WERI-Rb-1 (cell line): ENCODE measurements at places on chromosomes 3 and 15.

GRCh38 chr3:118948146-118948545 lies 86.5 kb downstream of the IGSF11 start:
- DNase-seq: no peak

DNA sequence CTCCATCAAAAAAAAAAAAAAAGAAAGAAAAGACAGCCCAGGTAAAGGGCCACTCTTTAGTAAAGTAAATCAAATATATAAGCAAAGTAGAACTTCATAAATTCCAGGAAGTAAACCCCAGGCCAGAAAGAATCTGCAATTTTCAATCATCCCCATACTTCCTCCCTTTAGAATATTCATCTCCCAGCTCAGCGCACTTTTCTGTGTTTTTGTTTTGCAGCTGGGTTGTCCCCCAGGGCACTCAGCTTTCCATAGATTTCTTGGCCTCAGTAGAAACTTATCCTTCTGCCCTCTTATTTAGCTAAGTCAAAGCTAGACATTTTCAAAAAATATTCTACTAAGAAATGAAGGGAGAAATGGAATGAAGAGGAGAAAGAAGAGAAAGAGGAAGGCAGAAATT lies 24.0 kb upstream of the SPRED1 start:
- DNase-seq: no peak

GRCh38 chr3:69385723-69386555 lies at the start of gene FRMD4B:
FRMD4B (minus strand) TSS chr3:69386088; CDS start chr3:69385989, 99 bp downstream.
- peak; percentile 68 for DNase-seq

DNA sequence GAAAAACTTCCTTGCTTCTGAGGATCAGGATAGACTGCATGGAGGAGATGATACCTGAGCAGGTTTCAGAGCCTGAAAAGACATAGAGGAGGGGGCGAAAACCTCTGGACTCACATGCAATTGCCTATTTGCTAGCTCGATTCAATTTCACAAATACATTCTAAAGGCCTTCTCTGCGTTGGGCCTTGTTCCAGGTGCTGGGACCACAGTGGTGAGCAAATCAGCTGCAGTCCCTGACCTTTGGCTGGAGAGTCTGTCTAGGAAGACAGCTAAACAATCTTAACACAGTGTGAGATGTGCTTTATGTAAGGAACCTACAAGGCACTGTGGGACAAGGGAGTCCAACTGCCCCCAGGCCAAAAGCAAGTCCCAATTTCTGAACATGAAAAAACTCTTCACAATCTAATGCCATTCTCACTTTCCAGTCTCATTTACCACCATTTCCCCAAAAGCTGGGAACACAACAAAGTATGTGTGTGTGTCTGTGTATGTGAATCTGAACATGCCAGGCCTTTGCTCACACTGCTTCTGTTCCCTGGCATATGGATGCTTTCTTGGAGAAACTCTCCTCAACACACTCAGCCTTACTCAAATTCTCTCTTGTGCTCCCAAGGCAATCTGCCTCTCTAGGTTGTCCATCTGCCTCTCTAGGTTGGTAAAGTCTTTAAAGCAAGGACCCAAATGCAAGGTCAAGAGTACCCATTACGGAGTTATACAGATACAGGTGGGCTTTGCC lies 2.1 kb upstream of the PCCB start:
- no peak for DNase-seq

DNA sequence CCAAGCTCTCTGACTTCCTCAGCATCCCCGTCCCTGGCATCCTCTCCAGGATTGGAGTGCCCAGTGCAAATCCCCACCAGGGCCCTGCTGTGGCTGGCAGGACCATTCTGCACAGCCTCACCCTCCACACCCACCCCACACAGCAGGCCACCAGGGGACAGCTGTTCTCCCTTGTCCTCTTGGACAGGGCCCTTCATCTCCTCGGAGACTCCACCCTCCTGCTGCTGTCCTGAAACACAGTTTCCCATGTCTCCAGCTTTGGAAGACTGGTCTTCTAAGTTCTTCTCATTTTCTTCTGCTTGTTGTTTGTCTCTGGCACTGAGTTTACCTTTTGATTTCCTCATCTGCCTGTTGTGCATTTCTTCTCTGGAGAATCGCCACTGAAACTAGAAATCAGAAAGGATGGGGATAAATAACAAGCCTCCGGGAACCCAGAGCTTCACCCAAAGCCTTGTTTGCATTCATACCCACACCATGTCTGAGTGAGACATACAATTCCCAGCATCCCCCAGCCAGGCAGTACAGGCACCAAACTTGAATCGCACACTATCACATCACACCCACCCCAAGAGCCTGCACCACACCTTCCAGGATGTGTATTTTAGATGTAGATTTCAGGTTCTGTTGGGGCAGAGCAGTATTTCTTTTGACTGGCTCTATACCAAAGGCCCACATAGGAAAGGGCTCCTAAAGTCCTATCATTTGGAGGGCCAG lies 52.0 kb downstream of the OXNAD1 start:
- DNase-seq: no peak

DNA sequence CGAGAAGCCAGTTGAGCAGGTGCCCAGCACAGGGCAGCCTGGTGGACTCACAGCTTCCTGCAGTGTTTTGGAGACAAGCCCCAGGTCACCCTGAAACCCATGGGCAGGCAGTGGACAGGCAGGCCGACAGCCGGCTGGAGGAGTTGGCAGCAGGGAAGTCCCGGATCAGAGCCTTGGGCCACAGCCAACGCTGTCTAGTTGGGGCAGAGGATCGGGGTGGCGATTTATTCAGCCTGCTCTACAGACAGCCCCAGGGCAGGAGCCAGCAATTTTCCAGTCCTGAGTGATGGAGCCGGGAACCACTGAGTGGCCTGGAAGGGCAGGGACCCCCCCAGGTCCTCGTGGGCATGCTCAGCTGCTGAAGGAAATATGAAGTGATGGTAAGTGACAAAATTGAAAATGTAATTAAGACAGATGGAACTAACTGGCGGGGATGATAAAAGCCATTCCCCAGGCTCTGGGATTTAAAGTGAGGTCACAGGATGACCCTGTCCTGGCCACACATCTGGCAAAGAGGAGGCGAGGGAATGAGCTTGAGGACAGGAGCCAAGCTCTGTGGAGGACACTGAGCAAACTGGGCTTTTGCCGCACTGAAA lies 34.4 kb upstream of the TBC1D21 start:
- DNase-seq: no peak

- DNase-seq: no peak
These were observed 57.1 kb upstream of the STRIT1 start for GRCh38 chr3:155350571-155350970.

- peak; percentile 93 for DNase-seq
These were observed at the start of gene ARL8B for GRCh38 chr3:5122030-5122740. ARL8B (plus strand) TSS chr3:5122292; CDS start chr3:5122466, 174 bp downstream.

- DNase-seq: peak; percentile 53
These were observed at the start of gene HAPLN3 for GRCh38 chr15:88894819-88895767. HAPLN3 (minus strand) TSS chr15:88895544; CDS start chr15:88887298, 8,246 bp downstream.

DNA sequence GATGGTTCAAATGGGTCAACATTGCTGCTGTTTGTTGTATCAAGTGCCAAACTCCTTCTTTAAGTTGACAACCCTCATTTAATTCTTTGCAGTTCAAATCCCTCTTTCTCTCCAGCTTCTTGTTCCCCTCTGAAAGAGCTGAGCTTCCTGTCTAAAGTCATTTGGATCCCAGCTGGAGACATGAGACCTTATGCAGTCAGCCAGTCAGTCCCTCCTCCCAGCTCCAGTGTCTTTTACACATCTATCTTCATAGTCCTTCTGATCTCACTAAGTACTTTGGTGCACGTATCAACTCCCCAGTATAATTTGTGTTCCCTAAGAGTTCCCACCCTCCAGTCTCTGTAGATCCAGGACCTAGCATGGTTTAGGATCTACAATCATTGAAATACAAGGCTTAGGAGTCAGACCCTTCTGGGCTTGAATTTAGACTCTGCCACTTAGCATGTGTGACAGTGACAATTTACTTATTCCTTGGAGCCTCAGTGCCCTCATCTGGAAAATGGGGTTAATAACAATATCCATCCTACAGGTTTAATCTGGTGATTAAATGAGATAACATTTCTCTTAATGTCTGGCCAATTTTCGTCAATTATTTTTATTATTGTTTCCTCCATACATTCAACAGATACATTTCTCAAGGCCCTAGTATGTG lies 102.8 kb upstream of the SEMA6D start:
- DNase-seq: no peak

- DNase-seq: no peak
These were observed 490.9 kb upstream of the ADAMTS9 start for GRCh38 chr3:65178703-65179102.

DNA sequence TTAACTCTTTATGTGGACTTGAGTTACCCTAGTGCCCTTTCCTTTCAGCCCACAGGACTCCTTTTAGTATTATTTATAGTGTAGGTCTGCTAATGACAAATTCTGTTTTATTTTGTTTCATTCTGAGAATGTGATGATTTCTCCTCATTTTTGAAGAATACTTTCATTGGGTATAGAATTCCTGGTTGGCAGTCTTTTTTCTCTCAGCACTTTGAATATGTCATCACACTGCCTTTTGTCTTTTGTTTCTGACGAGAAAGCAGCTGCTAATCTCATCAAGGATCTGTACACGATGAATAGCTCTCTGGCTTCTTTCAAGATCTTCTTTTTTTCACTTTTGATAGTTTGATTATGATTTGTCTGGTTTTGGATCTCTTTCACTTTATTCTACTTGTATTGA lies 37.8 kb downstream of the TICRR start:
- no peak for DNase-seq

- DNase-seq: no peak
These were observed 26.8 kb upstream of the MKRN3 start for GRCh38 chr15:23538648-23539047.

DNA sequence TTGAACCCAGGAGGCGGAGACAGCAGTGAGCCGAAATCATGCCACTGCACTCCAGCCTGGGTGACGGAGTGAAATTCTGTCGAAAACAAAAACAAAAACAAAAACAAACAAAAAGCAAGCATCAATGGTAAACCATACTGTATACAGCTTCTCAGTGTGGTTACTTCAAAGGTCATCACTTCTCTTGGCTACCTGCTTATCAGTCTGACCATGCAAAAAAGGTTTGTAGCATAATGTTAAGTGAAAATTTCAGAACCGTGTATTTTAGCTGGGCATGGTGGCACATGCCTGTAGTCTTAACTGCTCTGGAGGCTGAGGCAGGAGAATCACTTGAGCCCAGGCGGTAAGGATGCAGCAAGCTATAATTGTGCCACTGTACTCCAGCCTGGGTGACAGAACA lies 4.2 kb downstream of the UBXN7 start:
- DNase-seq: no peak

DNA sequence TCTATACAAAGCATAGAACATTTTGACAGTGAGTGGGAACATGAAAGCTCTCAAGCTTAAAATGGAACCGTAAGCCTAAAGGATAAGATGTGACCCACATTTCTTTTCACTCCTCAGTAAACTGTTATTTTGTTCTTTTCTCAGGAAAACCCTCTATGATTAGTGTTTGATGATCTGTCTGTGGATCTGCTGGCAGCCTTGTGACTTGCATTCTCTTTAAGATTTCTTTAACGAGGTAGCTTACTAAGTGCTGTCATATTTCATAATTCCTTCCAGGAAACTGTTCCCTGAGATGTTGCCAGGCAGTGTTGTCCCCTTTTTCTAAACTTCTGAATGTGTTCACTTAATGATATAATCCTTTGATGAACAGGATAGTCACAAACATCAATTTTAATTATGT lies 167.6 kb downstream of the PYDC2 start:
- DNase-seq: no peak

DNA sequence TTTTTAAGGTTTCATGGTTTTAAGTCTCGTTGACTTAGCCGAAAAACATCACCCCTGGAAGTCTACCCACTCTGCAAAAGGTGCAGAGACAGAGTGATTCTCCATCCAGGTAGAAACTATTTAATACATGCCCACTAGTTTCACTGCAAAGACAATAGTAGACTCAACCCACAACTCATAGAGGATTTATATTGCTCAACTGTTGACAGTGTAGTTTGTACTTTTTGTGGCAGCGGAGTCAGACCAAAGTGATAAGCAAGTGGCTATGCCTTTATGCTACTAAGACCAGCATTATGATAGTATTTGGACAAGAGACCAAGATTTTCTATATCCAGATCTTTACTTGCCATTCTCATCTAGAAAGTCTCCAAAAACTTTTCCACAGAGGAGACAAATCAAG lies 98.8 kb upstream of the ZBTB20 start:
- DNase-seq: no peak

- DNase-seq: no peak
These were observed 29.7 kb upstream of the LHFPL4 start for GRCh38 chr3:9583371-9583770.

- DNase-seq: no peak
These were observed 508.2 kb downstream of the SHQ1 start for GRCh38 chr3:72340056-72340455.

- no peak for DNase-seq
These were observed 823.9 kb upstream of the CFAP20DC start for GRCh38 chr3:59873576-59874230.

GRCh38 chr15:69340243-69340900 lies 41.7 kb downstream of the PAQR5 start:
- DNase-seq: no peak

DNA sequence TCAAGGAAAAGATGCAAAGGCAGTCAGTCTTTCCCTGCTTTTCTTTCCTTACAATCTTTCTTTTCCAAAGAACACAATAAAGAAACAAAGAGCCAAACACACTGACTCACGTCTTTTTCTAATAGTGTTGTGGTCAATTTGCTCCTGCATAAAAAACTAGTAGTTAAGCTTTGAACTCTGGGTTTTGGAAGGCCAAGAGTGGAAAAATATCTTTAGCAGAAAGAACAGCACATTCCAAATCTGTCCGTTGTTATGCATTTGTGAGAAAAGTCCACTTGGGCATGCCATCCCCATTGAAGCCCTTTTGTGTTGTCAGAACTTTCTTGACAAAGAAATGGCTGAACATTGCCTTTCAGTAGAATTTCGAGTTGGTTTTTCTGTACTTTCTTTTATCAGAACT lies 18.2 kb downstream of the COL8A1 start:
- DNase-seq: no peak

DNA sequence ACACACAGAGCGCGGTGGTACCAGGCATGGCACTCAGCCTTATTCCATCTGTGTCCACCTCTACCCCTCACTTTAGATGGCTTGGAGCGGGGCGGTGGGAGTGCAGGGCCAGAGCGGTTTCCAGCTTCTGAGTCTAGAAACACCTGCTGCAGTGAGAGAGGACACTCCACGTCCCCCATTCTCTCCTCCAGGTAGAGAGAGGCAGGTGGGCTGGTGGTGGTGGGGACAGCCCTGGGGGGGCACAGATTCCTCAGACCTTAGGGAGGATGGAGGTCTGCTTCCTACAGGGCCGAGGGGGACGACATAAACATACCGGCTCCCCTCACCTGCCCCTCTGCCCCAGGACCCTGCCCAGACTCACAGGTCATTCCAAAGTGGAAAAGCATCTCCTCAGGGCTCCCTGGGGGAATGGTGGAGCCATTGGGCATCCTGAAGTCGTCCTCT lies 40.4 kb downstream of the MUC20 start:
- no peak for DNase-seq

GRCh38 chr15:73782344-73782959 lies 29.3 kb upstream of the INSYN1 start:
- peak; percentile 25 for DNase-seq

- DNase-seq: no peak
These were observed 16.1 kb upstream of the C15orf61 start for GRCh38 chr15:67504796-67505195.

GRCh38 chr3:48428572-48429316 lies 1.1 kb downstream of the PLXNB1 start:
- peak; percentile 42 for DNase-seq

- no peak for DNase-seq
These were observed 8.7 kb downstream of the CYP1A1 start for GRCh38 chr15:74716651-74717050.
